ENCODE measurements at places on chromosomes 11 and 22. TPM values are rescaled to one million over a fixed set of nuclear protein-coding genes. Genes with fewer than 3 reads are reported as not detected.

DNA sequence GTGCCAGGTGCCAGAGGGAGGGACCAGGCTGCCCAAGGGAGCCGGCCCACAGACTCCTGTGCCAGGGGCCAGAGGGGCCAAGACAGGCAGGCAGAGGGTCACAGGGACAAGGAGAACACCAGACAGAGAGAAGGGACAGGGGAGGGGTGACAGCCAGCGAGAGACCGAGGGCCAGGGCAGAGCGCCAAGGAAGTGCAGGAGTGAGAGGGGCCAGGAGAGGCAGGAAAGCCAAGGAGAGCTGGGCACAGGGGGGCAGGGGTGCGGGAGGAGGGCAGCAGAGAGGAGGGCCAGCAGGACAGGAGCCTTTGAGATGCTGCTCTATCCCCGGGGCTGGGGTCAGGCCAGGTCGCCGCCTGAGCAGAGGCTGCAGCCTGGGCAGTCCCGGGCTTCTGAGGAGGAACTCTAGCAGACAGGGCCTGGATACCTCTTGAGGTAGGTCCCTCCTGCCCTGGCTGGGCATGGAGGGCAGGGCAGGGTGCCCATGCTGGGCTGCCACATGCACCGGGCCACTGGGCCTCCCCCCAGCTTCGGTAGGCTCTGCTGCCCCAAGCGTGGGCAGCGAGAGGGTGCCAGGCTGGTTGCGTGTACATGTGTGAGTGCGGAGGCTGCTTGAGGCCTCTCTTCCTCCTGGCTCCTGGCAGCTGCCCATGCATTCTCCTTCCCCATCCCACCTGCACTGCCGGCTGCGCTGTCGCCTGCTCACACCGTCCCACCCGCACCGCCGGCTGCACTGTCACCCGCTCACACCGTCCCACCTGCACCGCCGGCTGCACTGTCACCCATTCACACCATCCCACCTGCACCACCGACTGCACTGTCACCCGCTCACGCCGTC lies 12.2 kb downstream of the LSP1 start:
- peak; percentile 77 for DNase-seq

GRCh38 chr11:129458278-129458677 lies 82.6 kb downstream of the BARX2 start:
- DNase-seq = no peak

DNA sequence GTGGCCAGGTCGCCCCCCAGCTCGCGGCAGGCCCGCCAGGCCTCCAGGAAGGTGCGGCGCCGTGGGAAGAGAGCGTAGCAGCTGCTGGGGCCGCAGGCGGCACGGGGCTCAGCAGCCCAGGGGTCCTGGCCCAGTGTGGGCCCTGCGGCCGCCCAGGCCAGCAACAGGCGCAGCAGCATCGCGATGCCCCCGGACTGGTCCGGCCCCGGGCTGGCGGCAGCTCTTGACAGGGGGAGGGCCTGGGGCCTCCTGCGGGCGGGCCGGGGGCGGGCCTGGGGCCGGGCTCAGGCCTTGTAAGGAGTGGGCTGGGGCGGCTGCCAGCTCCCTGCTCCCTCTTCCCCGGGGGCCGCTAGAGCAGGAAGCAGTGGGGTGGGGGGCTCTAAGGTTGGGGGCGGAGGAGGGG lies at the start of gene CD248:
TSS of gene CD248 (minus strand) at position 196 of the 403 bp plus-strand sequence. CDS start at position 179, 17 bp downstream.
- DNase-seq = peak; percentile 83

DNA sequence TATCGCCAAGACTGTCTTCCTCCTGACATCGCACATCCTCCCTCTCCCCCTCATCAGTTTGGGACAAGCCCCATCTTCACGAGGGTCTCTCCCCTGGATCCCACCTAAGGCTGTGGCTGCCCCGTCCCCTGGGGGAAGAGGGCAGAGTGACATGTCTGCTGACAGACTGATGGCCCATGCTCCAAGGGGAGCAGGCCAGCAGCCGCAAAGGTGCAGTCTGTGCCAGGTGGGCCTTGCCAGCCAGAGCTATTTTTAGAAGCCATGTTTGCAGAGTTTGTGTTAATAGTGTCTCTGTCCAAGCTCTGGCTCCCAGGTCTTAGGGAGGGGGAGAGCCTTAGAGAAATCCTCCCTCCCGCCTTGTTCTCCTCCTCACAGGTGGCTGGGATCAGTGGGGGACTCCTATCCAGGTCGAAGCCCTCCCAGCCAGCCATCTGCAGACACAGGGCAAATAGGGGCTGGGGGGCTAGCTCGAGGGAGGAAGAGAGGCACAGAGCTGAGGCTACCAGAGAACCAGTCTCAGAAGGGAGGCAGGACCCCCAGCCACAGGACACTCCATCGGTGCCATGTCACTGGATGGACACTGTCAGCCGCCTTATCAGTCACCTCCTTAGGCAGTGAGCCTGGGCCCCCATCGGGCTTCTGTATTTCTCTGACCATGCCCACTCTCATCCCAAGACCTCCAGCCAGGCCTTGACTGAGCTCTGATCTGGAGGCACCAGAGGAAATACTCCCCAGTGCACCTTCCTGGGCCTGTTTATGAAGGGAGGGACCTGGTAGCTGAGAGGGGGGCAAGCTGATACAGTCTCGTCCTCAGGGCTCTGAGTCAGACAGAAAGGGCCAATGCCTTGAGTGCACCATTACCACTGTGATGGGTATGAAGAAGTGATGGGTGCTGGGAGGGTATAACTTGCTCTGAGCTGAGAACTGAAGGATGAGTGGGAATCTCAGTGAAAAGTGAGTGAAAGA lies 49.3 kb downstream of the CHRDL2 start:
- DNase-seq = no peak

DNA sequence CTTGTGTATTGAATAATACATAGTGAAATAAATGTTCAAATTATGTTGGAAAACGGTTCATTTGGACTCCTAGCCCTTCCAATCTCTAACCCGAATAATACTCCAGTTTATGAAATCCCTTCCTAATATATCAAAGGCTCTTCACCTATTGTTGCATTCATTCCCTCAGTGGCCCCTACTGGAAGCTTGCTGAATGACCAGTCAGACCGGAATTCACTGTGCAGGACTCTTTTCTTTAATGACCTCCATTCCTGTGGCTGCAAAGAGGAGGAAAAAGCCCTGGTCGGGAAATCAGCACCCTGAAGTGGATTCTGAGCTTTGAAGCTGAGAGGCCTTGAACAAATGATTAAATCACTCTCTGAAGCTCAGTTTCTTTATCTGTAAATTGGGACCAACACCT lies 19.1 kb upstream of the RCN1 start:
- DNase-seq = peak; percentile 23

DNA sequence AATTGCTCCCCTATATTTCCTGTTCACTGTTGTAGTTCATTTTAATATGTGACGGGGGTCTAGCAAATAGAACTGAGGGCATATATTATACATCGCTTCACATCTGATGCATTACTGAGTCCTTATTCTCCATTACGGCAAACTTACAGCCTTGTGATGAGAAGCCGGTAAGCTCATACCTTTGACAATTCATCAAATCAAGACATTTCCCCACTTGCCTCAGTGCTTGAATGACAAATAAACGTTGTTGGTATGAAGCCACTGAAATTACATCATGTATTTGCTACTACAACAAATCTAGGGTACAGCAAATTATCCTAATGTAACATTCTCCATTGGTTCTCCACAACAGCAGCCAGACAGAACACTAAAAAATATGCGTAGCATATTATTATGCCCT lies 1999.8 kb downstream of the LRRC4C start:
- DNase-seq = no peak

DNA sequence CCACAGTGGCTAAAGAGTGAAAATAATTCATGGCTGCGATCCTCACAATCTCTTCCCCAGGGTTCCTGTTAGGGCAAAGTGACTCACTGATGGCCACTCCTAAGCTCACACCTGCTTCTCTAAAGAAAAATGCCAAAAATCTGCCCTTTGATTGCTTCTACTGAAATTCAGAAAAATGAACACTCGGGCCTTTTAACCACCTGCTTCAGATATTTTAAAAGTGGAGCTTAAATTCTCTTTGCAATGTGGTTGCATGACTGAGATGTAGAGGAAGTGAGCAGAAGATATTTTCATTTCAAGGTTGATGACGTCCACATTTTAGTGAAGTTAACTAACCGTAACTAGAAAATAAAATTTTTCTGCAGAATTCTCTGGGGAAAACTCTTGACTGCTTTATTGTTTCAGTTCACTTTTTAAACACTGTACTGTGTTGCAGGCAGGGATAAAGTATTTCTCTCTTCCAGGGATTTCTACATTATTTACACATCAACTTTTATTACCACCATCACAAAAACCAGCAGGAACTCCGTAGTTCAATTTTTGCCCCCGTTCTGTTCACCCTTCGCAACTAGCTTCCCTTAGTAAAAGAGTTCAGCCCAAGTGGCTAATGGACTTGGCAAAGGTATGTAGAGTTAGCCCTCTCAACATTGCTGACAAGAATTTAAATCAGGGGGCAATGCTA lies 8.5 kb downstream of the RAB30 start:
- no peak for DNase-seq

DNA sequence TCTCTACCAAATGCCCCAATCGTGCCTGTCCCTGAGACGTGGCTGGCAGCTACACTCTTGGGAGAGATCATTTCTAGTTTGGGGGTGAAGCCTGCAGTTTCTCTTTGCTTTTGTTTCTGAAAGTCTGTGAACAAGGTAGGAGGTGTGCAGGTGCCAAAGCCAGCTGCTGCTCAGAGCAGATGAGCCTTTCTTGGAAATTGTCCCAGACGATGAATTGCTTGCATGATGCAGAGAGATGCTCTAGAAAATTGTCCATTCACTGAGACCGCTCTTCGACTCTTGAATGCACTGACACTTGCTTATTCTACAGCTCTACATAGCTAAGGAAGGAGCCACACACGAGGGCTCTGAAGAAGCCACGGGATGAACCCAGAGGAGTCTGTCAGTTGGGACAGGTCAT lies 225.6 kb upstream of the E2F8 start:
- DNase-seq = no peak

DNA sequence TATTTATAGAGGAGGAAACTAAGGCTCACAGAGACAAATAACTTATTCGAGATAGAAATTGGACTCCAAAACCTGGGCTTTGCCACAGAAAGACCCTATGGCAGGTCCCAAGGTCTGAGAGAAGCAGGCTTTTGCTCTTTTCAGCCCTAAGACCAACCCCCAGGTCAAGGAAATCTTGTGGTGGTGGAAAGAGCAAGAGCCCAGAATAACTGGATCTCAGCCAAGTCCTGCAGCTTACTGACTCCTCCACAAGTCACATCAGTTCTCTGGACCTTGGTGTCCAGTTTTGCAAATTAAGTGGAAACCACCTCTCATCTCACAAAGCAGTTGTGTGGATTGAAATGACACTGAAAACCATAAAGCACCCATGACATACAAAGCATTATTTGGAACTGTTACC lies 122.2 kb downstream of the C11orf58 start:
- DNase-seq = no peak

DNA sequence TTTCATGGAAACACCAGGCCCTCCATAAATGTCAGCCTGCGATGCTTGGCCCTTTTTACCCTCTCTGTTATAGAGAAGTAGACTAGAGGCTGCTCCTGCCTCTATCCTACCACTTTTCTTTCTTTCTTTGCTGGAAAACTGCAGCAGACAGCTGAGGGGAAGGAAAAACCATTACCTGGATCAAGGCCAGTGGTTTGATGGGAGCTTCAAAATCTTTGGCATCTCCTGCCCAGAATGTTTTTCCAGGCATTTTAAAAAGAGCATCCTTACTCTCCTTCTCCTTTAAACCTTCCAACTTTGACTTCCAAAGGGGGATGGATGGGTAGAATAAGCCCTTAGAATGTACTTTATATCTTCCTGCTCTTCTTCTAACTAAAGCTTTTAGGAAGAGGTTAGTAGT lies 44.9 kb downstream of the EXT2 start:
- no peak for DNase-seq

DNA sequence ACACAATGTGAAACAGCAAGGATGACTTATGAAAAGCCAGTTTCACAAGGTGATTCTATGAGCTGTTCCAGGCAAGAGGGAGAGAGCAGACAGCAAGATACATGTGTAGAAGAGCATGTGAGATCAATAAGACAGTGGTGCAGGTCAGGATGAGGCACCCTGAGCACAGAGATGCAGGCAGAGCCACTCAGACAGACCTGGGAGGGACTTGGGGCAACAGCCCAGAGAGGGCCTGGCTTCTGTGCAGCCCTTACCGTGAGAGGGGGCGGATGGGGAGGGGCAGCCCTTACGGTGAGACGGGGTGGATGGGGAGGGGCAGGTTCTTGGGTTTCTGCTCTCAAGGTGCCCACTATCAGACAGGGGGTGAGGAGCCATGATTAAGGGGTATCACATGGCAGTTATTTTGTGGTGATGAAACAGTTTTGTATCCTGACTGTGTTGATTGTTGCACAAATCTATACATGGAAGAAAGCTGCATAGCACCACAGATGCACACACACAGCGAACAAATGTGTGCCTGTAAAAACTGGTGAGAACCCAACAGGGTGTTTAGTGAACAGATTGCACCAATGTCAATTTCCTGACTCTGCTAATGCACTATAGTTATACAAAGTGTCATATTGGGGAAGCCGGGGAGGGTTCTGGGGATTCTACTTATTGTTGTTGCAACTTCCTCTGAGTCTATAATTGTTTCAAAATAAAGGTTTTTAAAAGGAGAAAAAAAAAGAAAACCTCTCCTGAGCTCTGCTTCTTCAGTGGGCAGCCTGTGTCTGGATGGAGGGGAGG lies 5.2 kb upstream of the C22orf42 start:
- no peak for DNase-seq

GRCh38 chr11:65386307-65387140 lies at the start of gene FRMD8:
FRMD8 (plus strand) TSS chr11:65386637; CDS start chr11:65387037, 400 bp downstream.
- DNase-seq = peak; percentile 99

DNA sequence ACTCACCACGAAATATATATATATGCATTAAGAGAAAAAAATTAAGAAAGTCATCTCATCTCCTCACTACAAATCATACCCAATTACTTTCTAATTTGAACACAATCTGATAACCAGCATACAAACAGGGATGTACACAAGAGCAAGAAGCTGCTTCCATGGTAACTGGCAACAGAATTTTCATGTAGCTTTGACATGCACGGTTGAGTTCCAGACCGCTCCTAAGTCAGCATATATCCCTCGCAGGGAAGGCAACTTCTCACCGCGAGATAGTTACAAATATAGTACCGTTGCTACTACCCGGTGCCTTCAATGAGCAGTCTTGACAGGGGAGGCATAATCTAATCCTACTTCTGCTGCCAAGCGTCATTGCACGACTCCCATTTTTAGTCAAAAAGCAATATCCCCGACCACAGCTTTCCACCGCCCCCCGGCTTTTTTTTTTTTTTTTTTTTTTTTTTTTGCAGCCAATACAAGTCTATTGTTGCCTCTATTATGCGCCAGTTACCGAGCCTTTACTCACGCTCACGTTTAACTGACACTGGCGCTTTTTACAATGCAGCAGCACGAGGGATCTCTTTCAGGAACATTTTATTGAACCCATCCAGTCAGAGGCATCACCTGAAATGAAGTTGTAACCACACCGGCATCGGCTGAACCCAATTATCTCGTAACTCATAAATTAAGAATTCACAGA lies 2.2 kb downstream of the CADM1 start:
- DNase-seq = peak; percentile 42

DNA sequence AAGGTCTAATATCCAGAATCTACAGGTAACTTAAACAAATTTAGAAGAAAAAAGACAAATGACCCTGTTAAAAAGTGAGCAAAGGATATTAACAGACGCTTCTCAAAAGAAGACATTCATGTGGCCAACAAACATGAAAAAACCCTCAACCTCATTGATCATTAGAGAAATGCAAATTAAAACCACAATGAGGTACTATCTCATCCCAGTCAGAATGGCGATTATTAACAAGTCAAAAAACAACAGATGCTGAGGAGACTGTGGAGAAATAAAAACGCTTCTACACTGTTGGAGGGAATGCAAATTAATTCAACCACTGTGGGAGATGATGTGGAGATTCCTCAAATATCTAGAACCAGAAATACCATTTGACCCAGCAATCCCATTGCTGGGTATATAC lies 67.2 kb downstream of the SLC17A6 start:
- no peak for DNase-seq

SGSM1 gene
- 0.26 TPM for polyA plus RNA-seq

CHADL gene
- polyA plus RNA-seq = 0.08 TPM

P2RY2 gene
- 0.12 TPM for polyA plus RNA-seq

PLAAT3 gene
- polyA plus RNA-seq = 44.0 TPM
